Left cardiac atrium (tissue), 4 donors: ENCODE measurements at places on chromosomes 16 and 17. TPM values are rescaled to one million over a fixed set of nuclear protein-coding genes. Genes with fewer than 3 reads are reported as not detected.

KRT12 gene
- total RNA-seq = not detected

MYH3 gene
- total RNA-seq = 0.53 TPM

ZNF469 gene
- 1.7 TPM for total RNA-seq

KRTAP4-7 gene
- total RNA-seq = not detected

MFSD6L gene
- total RNA-seq = not detected

ZG16B gene
- 0.27 TPM for total RNA-seq

SEZ6 gene
- total RNA-seq = 0.12 TPM

UBE2G1 gene
- total RNA-seq = 53.4 TPM

ITGA2B gene
- 2.4 TPM for total RNA-seq

CMTM2 gene
- total RNA-seq = not detected

HSD17B1 gene
- 3.7 TPM for total RNA-seq

TPSD1 gene
- total RNA-seq = 0.91 TPM
